Aorta (tissue), 5 donors: ENCODE measurements at places on chromosomes 7 and 10. TPM values are rescaled to one million over a fixed set of nuclear protein-coding genes. Genes with fewer than 3 reads are reported as not detected.

The CYP2C18 gene
- total RNA-seq: not detected

The ADAM12 gene
- 9.4 TPM for total RNA-seq

The COL1A2 gene
- total RNA-seq: 844 TPM

The LRRC18 gene
- total RNA-seq: not detected

The PRR15 gene
- 1.1 TPM for total RNA-seq

The SPAM1 gene
- total RNA-seq: not detected

The ZNF32 gene
- total RNA-seq: 31.6 TPM

The TDRD1 gene
- 0.78 TPM for total RNA-seq

The PIP gene
- total RNA-seq: not detected

The EPO gene
- total RNA-seq: not detected

The TIMM23 gene
- 32.8 TPM for total RNA-seq

The VIPR2 gene
- total RNA-seq: 10.4 TPM

The TMEM273 gene
- total RNA-seq: 44.7 TPM

The CD36 gene
- total RNA-seq: 114 TPM

The GIMAP7 gene
- 41.8 TPM for total RNA-seq

The NRG3 gene
- 0.81 TPM for total RNA-seq

The CHAT gene
- not detected for total RNA-seq

The AOAH gene
- 10.0 TPM for total RNA-seq

The FOXI2 gene
- total RNA-seq: 0.48 TPM

The MPP7 gene
- 95.3 TPM for total RNA-seq

The PLXDC2 gene
- 155 TPM for total RNA-seq

The ZNF518A gene
- 18.7 TPM for total RNA-seq

The ADRB1 gene
- 0.19 TPM for total RNA-seq

The TAS2R4 gene
- 4.5 TPM for total RNA-seq

The HABP2 gene
- not detected for total RNA-seq

The SFTPA1 gene
- not detected for total RNA-seq

The OR6B1 gene
- not detected for total RNA-seq

The SPAG6 gene
- total RNA-seq: not detected

The PAPOLB gene
- total RNA-seq: 0.54 TPM

The ANKRD22 gene
- total RNA-seq: 0.26 TPM

The CACNA2D1 gene
- total RNA-seq: 40.7 TPM

The PCBD1 gene
- 46.0 TPM for total RNA-seq

The COG5 gene
- total RNA-seq: 55.9 TPM

The SP8 gene
- total RNA-seq: not detected

The ASZ1 gene
- not detected for total RNA-seq

The STEAP1B gene
- total RNA-seq: 5.1 TPM

The CREB5 gene
- 57.1 TPM for total RNA-seq

The PCLO gene
- 1.2 TPM for total RNA-seq

The KCND2 gene
- 1.9 TPM for total RNA-seq

The METTL27 gene
- total RNA-seq: 7.4 TPM

The CXCL12 gene
- 322 TPM for total RNA-seq

The OPN4 gene
- total RNA-seq: not detected
